ENCODE measurements at places on chromosomes 5 and 9.

- no peak for DNase-seq
Measured at GRCh38 chr5:167897371-167897770, 394.1 kb upstream of the WWC1 start.

GRCh38 chr5:157359356-157360055 is 93.6 kb downstream of the CYFIP2 start:
- no peak for DNase-seq

DNA sequence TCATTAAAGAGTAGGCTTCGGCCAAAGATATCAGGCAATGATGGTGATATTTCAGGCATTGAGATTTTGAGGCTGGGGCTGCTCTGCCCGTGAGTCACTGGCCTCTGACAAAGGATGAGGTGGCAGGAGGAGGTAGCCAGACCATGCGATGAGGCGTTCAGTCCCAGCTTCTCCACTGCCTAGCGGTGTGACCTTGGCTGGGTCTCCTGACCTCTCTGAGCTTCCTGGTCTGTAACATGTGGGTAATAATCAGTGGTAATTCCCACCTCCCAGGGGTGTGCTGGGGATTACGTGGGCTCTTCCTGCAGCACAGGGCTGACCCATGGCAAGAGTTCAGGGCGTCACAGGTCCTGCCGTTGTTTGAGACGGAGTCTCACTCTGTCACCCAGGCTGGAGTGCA is 73.2 kb upstream of the RAPGEF1 start:
- no peak for DNase-seq

- no peak for DNase-seq
Measured at GRCh38 chr5:145446412-145446811, 388.7 kb downstream of the PRELID2 start.

GRCh38 chr5:122156724-122157325 is 27.5 kb downstream of the ZNF474 start:
- DNase-seq: no peak

GRCh38 chr9:5629312-5630080 is 589 bp downstream of the RIC1 start:
- peak; percentile 78 for DNase-seq

GRCh38 chr9:119218293-119218692 is 150.9 kb downstream of the BRINP1 start:
- no peak for DNase-seq

GRCh38 chr9:130239363-130239695 is 26.2 kb upstream of the HMCN2 start:
- DNase-seq: no peak

GRCh38 chr9:93086447-93087224 is 9.4 kb upstream of the CARD19 start:
- peak; percentile 18 for DNase-seq

DNA sequence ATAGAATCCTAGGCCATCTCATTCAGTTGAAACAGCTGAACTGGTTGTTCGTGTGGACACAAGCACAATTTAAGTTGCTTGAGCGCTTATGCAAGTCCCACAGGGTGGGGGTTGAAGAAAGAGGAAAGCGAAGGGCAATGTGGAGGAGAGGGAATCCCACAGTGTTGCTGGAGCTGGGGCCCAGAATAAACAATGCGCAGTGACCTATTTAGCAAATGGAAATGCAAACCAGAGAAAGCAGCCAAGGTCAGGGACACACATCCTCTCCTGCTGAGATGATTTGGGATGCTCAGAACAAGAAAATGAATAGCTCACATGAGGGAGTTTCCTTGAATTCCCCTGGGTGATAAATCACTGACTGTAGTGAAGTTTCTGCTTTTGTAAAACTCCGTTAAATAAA is 838.3 kb downstream of the TLE4 start:
- no peak for DNase-seq

- no peak for DNase-seq
Measured at GRCh38 chr5:55597014-55597981, 62.5 kb upstream of the PLPP1 start.
